LNCaP clone FGC (cell line): ENCODE measurements at places on chromosomes 6 and 20.

DNA sequence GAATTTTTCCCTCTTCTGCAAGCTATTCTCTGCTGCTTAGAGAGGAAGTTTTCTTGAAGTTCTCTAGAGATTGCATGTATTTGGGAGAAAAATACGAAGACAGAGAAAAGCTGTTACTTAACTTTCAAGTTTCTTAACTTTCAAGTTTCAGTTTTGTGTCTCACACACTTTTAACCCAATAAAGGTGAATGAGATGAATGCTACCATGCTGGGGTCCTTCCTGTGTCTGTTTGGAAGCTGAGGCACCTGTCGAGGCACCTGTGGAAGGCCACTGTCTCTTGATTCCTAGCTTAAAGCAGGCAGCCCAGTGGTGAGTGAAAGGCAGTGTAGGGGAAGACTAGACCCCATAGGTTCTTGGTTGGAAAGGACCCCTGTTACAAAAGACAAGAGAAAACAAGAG, 372.8 kb upstream of the JARID2 start:
- DNase-seq, result no peak

DNA sequence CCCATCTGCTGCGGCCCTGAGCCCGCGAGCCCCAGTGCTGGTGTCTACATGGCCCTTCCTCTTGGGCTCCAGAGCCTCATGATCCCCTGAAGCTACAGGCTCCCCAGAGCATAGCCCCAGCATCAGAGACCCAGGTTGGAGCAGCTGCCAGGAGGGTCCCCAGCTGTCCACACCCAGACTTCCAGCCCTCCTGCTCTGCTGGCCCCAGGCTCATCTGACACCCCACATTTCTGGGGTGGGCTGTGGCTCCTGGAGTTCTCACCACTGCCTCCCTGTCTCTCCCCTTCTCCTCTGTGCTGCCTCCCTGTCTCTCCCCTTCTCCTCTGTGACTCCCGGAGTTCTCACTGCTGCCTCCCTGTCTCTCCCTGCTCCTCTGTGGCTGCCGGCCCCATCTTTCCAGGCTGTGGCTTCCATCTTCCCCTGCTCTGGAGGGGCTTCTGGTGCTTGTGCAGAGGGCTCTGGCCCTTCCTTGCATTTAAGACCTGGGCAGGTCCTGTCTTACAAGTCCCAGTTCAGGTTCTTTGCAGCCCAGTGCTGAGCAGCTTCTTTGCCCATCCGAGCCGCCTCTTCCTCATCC, 108.1 kb downstream of the ERMARD start:
- no peak for DNase-seq

GRCh38 chr6:106347219-106347618, 13.3 kb upstream of the CRYBG1 start:
- DNase-seq, result peak; percentile 81

DNA sequence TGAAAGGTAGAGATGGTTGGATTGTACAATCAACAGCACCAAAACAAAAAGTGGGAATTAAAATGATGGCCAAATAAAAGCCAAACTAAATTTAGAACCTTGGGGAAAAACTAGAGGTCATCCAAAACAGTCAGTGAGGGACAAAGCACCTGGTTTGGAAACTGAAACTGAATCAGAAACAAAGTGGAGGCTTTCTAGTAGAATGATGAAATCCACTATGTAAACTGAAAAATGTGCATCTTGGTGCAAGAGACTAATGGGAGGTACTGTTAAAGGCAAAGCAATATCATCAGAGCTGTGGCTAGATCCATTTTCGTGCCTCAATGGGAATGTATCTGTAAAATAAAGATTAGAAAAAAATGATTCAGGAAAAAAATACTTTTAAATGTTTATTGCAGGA, 380.0 kb upstream of the GJE1 start:
- no peak for DNase-seq

DNA sequence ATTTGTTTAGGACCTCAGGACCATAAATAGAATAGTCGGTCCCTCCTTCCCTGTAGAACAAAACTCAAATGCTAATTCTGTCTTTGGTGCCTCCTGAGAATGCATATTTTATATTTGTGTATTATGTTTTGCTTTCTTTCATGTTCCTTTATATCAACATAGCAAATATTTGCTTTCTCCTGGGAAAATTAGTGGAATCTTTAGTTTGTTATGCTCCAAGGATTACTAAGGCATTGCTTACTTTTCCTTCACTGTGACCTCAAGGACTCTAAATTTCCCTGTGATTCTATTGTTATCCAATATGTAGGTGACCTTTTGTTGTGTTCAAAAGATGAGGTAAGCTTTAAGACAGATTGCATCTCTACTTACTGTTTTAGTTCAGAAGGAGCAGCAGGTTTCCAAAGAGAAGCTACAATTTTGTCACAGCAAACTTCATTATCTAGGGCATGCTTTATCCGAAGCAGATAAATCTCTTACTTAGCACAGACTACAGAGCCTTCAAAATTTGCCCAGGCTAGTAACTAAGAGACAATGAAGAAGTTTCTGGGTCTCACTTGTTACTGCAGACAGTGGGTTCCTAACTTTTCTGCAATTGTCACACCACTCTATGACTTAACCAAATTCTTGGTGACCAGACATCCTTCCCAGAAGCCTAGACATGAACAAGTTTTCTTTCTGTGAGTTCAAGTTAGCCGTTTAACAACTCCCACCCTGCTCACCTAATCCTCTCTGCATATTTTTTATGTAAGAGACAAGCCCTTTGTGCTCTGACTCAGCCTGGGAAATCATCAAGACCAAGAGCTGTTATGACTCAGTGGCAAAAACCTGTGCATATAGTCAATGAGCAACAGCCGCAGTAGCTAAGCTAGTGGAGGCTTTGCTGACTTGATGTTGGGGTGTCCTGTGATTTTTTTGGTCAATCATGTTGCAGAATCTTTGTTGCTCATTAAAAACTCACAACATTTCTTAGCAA, 378.8 kb downstream of the QKI start:
- DNase-seq, result no peak

- no peak for DNase-seq
Observed at GRCh38 chr6:13913226-13914001, 11.3 kb upstream of the RNF182 start.

GRCh38 chr20:45070932-45071632, 29.8 kb downstream of the KCNS1 start:
- no peak for DNase-seq

- DNase-seq, result no peak
Observed at GRCh38 chr6:22570185-22570551, 802 bp downstream of the HDGFL1 start.

DNA sequence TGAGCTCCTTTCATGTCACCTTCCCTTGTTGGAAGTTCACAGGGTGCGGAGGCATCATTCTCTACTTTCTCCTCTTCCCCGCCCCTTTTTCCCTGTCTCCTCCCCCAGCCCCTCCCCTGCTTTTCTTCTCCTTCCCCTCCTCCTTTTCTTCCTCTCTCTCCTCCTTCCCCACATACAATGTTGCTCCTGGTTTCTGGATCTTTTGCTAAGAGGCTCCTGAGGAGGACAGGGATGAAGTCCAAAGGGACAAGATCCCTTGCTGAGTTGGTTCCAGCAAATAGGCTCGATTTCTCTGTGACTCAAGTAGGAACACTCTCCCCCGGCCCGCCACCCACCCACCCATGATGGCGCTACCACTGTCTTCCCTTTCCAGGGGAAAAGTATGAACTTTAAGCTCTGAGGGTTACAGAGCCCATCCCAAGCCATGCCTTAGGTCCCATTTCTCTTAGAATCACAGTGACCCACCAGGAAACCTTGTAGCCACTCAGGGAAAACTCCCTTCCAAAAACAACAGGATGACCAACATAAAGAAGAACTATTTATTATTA, 852 bp upstream of the TFEB start:
- DNase-seq, result no peak

GRCh38 chr6:1015825-1016224, 296.1 kb upstream of the FOXQ1 start:
- DNase-seq, result peak; percentile 45

DNA sequence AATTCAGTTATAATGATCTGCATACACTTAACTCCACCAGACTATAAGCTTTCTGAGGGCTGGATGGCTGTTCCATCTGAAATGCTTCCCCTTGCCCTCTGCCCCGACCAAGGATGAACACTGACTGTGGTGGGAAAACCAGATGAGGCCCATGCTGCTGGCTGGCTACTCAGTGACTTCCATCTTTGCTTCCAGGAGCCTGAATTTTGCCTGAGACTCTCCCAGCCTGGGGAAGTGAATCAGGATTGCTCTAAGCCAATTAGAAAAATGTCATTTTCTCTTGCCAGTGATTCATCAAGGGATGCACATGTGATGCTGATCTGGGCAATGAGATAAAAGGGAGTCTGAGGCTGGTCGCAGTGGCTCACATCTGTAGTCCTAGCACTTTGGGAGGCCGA, 1.7 kb upstream of the TOMM34 start:
- DNase-seq, result no peak

- peak; percentile 88 for DNase-seq
Observed at GRCh38 chr6:44237021-44237812, 9.7 kb upstream of the HSP90AB1 start.

DNA sequence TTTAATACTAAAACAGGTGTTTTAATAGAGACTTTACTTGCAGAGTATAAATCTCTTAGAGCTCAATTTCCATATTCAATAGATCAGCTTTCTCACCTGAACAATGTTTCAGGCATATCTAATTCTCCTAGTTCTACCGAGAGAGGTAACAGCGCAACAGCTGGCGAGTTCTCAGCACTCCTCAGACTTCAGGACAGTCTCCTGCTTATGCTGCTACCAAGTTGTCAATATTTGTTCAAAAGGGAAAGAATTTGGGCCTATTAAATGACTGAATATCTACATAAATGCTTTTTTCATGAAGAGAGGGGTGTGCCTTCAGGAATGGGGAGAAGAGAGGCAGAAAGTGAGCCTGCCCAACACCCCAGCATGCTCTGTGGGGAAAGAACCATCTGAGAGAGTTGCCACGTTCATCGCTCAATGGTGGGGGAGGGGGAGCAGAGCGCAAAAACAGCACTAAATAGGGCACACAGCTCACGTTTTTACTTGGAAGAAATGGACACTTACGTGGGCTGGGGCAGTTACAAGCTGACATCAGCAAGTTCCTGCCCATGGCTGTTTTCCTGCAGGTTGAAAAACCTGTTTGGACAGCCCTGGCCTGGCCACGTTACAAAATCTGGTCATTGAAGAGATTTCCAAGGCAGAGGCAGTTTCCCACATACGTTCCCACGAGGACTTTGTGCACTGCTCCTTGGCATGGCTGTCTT, 38.0 kb downstream of the EZR start:
- DNase-seq, result peak; percentile 82

- no peak for DNase-seq
Observed at GRCh38 chr20:32805721-32806120, 14.0 kb upstream of the MAPRE1 start.

DNA sequence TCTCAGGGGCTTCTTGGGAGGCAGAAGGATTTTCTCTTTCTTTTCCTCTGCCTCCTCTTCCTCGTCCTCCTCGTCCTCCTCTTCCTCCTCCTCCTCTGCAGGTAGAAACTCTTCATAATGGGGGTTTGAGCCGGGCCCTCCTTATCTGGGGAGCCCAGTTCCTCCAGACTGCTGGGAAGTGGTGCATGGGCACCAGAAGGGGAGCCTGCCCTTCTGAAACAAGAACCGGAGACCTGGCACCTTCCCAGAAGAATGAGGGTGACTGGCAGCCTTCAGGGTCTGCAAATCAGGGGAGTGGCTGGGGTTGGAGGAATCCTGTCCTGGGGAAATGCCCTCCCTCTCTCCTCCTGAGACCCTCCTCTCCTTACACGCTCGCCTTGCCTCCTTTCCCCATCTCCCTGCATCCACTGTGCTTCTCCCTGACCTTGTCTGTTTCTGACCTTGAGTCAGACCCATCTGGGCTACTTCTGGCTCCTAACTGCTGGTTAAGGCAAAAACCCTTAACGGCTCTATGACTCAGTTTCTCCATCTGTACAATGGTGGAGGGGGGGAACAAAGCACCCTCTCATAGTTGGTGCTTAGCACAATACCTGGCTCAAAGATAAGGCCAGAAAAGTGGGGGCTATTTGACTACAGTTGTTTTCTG, 1.7 kb downstream of the TULP1 start:
- DNase-seq, result no peak

DNA sequence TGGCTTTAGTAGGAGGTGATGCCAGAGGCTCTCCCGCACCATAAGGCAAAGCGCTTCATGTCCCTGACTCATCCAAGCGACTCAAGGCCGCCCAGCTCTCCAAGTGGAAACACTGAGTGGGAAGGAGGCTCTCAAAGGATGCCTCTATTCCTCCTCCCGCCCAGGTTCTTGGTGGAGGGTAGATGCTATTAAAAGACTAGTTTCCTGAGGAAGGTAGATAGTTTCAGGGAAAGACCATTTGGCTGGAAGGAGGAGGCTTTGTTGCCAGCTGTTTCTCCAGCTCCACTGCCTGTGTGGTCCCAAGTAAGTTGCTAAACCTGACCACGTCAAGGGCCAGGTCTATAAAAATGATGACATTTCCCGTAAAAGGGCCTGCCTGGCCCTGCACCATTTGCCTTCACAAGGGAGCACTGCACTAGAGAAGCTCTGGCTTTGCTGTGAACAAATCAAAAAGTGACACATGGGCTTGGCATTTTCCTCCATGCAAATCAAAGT, 48.2 kb downstream of the GMDS start:
- peak; percentile 35 for DNase-seq

DNA sequence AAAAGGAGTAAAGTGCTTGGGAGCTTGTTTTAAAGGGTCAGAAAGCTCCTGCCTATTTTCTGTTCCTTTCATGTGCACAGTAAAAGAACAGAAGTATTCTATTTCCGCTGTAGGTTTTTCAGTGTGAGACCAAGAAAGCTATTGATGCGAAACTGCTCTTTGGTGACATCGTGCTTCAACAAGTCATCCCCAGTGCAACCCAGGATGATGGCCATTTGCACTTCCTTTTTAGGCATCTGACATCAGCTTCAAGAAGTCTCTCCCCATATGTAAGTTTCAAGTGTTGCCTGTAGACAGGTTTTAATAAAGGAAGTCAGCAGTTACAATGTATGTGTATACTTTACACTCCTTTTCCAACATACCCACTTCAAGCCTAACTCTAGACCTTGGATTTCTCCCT, 131.6 kb downstream of the RFX6 start:
- no peak for DNase-seq

DNA sequence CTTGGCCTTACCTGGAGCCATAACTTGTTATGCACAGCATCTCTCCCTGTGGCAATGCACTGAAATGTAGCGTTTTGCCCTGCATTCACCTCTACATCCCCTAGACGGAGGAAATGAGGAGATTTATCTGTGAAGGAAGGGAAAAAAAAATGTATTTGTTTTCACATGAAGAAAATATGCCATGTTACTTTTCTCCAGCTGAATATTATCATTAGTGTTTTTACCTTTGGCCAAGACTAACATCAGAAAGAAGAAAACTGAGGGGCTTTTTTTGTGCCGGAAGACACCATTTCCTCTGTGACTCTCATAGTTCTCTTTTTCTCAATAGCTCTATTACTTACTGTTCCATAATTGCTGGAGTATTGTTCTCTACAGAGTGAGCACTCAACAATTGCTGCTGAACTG, 280.4 kb downstream of the PTPRK start:
- no peak for DNase-seq

- no peak for DNase-seq
Observed at GRCh38 chr6:91387290-91388059, 800.6 kb upstream of the MAP3K7 start.
